Stimulated activated naive B cell treated with anti-CD40 and anti-IgM and Interleukin-4, amounts not matched to agents 10 μg/mL and 1 μg/mL and 100 μg/mL, for 72 hours (primary cell): ENCODE measurements at places on chromosomes 4 and X.

DNA sequence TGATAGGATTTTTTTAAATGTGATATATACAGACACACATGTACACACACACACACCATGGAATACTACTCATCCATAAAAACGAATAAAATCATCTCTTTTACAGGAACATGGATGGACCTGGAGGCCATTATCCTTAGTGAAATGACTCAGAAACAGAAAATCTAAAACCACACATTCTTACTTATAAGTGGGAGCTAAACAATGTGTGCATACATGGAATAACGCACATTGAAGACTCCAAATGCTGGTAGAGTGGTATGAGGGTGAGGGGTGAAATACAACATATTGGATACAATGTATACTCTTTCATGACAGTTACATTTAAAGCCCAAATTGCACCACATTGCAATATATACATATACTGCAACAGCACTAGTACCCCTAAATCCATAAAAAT lies 120.2 kb upstream of the ADGRL3 start:
- no peak for DNase-seq

DNA sequence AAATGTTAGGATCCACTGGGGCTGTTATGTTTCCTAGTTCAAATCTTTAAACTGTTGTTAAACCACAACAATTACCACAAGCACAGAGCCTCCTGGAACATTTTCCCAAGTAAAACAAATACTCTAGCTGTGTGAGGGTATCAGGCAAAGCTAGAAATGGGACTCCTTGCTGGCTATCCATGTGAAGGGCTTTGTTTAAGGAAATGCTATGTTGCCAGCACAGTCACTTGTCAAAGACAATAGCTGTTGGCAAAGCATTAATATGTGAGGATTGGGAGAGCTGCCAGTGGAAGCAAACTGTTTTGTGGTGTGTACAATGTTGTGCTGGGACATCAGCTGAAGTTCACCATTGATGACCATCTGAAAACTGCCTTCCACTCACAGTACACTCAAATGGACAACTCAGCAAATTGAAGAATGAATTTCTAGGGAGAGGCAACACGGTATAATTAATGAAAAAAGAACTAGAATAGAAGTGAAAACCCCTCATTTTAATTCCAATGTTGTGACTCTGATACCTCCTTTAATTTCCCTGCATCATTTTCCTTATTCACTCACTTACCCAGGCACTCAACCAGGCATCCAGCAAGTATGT lies 100.8 kb downstream of the ANXA3 start:
- DNase-seq = no peak

DNA sequence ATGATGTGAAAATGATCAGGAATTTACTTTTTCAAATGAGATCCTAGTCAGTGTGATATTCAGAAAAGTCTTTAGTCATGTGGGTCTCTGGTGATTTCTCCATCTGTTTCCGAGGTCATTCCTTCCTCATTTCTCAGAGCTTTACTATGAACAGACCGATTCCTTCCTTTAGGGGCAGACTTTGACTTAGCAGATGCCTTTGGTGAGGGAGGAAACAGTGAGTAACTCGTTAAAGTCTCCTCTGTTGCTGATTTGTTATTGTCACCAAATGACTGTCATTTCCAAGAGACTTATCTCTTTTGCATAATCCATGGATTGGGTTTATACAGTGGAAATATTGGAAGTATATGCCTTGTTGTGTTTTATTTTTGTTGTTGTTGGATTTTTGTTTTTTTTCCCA lies 76.2 kb upstream of the CD99 start:
- no peak for DNase-seq

- no peak for DNase-seq
Observed at GRCh38 chrX:45134315-45134731, 66.4 kb downstream of the DIPK2B start.

DNA sequence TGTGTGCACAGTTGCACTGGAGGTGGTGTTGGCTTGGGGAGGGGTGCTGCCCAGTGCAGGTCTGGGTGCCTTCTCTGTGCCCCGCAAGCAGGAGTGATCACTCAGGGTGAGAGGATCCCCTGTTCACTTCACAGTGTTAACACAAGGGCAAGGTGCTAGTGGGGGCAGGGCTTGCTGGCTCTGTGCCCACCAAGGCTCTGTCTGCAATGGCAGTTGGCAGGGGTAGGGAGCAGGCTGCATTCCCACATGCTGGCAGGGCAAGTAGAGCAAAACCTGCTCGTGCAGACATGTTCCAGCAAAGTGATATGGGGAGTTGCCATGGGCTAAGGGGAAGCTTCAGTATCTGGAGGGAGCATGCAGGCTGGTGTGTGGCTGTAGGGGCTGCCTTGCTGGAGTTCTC lies 428.0 kb downstream of the ZNF674 start:
- no peak for DNase-seq

GRCh38 chr4:98568941-98569663 lies 89.3 kb downstream of the TSPAN5 start:
- DNase-seq = no peak

- DNase-seq = no peak
Observed at GRCh38 chr4:141599853-141600252, 36.5 kb upstream of the IL15 start.

GRCh38 chrX:72137846-72138495 lies 6.3 kb upstream of the RTL5 start:
- no peak for DNase-seq

- DNase-seq = no peak
Observed at GRCh38 chr4:38290914-38291313, 330.7 kb downstream of the PTTG2 start.

- DNase-seq = no peak
Observed at GRCh38 chrX:63922221-63922620, 137.2 kb upstream of the ARHGEF9 start.

- DNase-seq = no peak
Observed at GRCh38 chrX:19040373-19040772, 56.5 kb upstream of the PHKA2 start.

- DNase-seq = no peak
Observed at GRCh38 chr4:176443646-176444409, 124.1 kb downstream of the SPCS3 start.

GRCh38 chr4:20101831-20102230 lies 149.9 kb upstream of the SLIT2 start:
- DNase-seq = no peak
